Fibroblast of skin of scalp (primary cell): ENCODE measurements at places on chromosomes 3 and 15.

GRCh38 chr3:16377196-16377595 lies 112.2 kb downstream of the OXNAD1 start:
- no peak for DNase-seq

GRCh38 chr3:37024092-37024491 lies 30.8 kb downstream of the MLH1 start:
- DNase-seq: peak; percentile 29

GRCh38 chr3:68802111-68802870 lies 130.1 kb downstream of the TAFA4 start:
- DNase-seq: no peak

GRCh38 chr3:100127792-100128191 lies 13.5 kb upstream of the FILIP1L start:
- no peak for DNase-seq

- peak; percentile 24 for DNase-seq
These were observed 503 bp downstream of the HLTF start for GRCh38 chr3:149085828-149086231.

DNA sequence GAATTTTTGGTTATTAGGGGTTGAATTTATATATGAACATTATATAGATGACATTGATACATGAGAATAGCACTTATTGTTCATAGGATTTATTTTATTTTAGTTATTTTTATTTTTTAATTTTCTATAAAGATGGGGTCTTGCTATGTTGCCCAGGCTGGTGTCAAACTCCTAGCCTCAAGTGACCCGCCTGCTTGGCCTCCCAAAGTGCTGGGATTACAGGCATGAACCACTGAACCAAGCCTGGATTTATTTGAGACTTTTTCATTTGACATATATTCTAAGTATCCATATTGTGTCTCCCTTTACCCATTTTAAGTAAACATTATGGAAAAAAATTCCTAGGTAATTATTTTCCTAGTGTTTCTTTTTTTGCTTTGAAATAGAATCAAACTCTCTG lies 12.5 kb downstream of the PAQR9 start:
- no peak for DNase-seq

DNA sequence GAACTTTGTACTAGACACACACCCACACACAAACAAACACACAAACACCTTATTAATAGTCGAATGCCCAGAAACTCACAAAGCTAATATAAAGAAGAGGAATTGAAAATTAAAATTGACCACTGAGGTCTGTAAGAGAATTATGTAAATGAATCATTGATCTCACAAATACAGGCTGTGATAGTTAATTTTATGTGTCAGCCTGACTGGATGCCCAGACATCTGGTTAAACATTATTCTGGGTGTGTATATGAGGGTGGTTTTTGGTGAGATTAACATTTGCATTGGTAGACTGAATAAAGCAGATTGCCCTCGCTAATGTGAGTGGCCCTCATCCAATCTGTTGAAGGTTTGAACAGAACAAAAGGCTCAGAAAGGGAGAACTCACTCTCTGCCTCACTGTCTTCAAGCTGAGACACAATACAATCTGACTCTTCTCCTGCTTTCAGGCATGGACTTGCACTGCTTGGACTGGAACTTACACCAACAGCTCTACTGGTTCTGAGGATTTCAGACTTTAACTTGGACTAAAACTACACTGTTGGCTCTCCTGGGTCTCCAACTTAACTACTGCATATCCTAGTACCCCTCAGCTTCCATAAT lies 199.4 kb upstream of the TTC14 start:
- no peak for DNase-seq

DNA sequence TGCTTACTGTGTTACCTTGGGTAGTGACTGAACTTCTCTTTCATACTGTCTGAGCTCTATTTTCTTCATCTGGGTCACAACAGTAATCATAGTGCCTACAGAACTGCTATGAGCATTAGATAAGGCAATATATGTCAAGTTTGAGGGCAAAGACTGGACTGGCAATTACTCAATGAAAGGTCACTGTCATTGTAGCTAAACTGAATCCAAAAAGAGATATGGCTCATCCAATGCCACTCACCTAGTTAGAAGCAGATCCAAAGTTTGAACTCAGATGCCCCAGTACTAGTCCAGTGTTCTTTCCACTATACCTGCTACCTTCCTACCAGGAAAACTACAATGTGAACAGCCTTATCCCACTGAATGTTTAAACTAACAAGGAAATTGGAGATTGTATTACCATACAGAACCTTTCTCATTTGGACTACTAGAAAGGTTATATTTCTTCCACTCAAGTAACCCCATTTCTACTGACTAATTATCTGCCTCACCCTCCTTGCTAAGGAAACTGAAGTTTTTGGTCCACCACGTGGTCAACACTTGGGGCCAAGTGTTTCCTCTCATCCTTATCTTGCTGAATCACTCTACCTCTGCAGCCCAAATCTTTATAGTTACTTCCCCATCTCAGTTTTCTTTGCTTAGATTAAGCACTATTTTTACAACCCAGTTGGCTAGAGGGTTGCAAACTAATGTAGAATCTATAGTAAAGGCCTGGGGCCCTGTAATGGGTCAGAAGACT lies 202.3 kb upstream of the LPP start:
- no peak for DNase-seq

GRCh38 chr3:188031121-188031520 lies 122.8 kb upstream of the LPP start:
- DNase-seq: no peak

DNA sequence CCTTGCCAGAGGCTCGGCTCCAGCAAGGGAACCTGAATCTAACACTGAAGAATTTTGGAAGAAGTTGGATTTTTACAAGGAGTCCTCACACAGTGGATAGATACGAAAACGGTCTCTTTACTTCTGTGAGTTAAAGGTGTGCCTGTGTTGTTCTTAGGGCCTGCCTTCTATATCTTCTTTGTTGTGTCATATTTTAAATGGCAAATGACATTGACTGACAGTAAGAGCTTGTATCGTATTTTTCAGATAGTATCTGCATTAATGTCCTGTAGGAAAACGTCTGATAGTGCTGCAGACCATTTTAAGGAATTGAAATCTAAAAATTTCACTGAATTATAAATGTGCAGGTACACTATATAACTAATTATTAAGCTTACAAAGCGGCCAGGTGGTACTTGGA lies 56.3 kb downstream of the PTPRG start:
- no peak for DNase-seq

GRCh38 chr3:123949641-123950040 lies 11.4 kb downstream of the CCDC14 start:
- peak; percentile 71 for DNase-seq

DNA sequence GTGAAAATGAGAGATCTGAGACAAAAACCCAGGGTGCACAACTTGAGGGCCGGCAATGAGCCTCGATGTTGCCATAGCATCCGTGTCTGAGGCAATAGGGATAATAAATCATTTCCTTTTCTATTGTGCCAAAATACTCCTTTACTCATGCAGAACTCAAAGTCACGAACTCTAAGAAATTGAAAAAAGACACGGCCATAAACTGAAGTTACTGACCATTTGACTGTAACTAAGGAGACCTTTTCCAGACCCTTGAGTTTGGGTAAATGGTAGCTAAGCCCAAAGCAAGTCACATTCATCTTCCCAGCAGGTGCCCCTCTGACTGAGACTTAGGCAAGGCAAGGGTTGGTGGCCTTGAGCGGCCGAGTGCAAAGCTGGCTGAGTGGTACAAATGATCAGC lies 141.2 kb upstream of the SLCO3A1 start:
- no peak for DNase-seq

DNA sequence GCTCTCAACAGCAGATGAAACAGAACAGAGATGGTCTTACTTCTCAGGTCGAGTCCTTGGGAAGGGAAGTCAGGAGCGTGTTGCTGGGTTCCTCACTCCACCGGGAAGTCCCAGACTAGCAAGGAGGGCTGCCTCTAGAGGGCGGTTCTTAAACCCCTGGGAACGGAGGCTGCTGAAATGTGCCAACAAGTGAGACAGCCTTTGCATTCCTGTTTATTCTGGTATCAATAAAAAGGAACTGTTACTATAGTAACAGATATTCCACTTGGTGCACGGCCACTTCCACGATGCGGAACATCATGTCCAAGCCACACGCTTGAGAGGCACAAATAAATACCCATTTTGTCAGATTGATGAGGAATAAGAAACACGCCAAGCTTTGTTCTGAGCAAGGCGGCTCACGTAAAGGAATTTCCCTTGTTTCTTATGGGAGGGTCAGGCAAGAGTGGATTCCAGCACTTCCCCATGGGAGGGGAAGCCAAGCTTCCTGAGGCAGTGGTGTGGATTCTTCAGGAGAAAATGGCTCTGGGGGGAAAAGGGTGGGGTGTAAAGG lies at the start of gene FAM107A:
Gene FAM107A, minus strand, starts transcription at position 123 of the 553 bp plus-strand sequence. CDS start 7,531 bp downstream, outside the sequence.
- DNase-seq: peak; percentile 61

GRCh38 chr3:49351521-49352011 lies 6.6 kb downstream of the GPX1 start:
- DNase-seq: peak; percentile 88

DNA sequence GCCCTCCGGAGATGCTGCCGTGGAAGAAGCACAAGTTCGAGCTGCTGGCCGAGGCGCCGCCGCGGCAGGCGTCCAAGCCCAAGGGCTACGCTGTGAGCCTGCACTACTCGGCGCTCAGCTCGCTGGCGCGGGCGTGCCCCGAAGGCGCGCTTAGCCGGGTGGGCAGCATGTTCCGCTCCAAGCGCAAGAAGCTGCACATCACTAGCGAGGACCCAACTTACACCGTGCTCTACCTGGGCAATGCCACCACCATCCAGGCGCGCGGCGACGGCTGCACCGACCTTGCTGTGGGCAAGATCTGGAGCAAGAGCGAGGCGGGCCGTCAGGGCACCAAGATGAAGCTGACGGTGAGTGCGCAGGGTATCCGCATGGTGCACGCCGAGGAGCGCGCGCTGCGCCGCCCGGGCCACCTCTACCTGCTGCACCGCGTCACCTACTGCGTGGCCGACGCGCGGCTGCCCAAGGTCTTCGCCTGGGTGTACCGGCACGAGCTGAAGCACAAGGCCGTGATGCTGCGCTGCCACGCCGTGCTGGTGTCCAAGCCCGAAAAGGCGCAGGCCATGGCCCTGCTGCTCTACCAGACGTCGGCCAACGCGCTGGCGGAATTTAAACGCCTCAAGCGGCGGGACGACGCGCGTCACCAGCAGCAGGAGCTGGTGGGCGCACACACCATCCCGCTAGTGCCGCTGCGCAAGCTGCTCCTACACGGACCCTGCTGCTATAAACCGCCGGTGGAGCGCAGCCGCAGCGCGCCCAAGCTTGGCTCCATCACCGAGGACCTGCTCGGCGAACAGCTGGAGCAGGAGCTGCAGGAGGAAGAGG lies 1.3 kb downstream of the FAM43A start:
- DNase-seq: peak; percentile 43

GRCh38 chr15:88900309-88900981 lies 5.1 kb upstream of the HAPLN3 start:
- peak; percentile 88 for DNase-seq

DNA sequence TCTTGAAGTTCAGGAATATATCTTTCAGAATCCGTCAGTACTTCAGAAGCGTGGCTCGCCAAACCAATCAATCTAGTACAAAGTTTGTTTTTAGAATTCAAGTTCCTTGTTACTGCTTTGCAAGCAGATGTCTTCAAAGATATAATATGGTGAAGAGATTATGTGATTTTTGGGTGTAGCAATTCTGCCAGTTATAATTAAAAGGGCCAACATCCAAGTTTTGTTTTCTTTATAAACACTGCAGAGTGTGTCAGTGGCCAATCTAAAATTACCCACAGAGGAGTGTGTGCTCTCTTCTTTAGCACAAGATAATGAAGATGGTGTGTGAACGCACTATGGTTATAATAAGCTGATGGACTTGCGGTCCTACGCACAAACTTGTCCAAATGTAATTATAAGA lies 493.6 kb upstream of the MDFIC2 start:
- DNase-seq: no peak

DNA sequence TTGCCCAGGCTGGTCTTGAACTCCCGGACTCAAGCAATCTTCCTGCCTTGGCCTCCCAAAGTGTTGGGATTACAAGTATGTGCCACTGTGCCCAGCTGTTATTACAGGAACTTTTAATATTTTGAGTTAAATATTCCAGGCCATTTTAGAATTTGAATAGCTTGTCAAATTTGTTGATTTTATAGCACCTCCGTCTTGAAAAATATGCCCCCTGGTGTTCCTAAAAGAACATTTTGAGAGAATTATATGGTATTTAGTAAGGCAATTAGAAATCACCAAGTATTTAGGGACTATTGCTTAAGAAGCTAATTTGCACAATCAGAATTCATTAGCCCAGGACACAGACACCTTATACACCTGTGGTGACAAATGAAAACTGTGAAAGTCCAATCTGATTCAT lies 23.7 kb downstream of the PDE8A start:
- no peak for DNase-seq

GRCh38 chr3:152267831-152268554 lies 736 bp upstream of the MBNL1 start:
- peak; percentile 80 for DNase-seq

GRCh38 chr15:67506775-67507747 lies 13.9 kb upstream of the C15orf61 start:
- peak; percentile 78 for DNase-seq

DNA sequence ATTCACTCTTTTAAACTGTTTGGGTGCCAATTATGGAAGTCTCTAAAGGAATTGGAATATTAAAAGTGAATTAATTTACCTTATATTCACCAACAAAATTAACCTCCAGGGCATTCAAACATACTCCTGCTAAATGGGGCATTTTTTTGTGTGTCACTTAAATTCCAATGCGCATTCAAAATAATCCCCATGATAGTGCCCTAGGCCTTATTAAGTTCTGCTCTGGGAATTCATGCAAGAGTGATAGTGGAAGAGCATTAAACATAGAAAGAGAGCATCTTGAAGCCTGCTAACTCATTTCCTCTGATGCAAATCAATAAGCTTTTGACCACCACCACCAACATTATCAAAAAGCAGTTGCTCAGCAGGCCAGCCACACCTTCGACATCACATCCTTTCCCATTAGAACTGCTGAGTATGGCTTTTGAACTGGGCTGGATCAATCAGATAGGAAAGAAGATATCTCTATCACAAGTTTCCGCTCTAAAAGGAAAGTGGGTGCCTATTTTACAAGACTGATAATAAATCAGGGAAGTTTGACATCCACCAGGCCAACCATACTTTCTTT lies 156.7 kb downstream of the TMCO5A start:
- no peak for DNase-seq
